ENCODE measurements at places on chromosomes 12 and 14. TPM values are rescaled to one million over a fixed set of nuclear protein-coding genes. Genes with fewer than 3 reads are reported as not detected.

Gene APPL2
- total RNA-seq, result 23.1 TPM

Gene MIPOL1
- 3.7 TPM for total RNA-seq

Gene ITGA7
- 89.7 TPM for total RNA-seq

Gene HCFC2
- 20.8 TPM for total RNA-seq

Gene ANO4
- 0.56 TPM for total RNA-seq

Gene SLC5A8
- not detected for total RNA-seq
